Stimulated activated CD4-positive, alpha-beta T cell treated with anti-CD3 and anti-CD28 coated beads, Interleukin-12 subunit alpha, Interleukin-12 subunit beta, amount 100 ng/mL, for 4 hours (primary cell): ENCODE measurements at places on chromosomes 1 and 21.

DNA sequence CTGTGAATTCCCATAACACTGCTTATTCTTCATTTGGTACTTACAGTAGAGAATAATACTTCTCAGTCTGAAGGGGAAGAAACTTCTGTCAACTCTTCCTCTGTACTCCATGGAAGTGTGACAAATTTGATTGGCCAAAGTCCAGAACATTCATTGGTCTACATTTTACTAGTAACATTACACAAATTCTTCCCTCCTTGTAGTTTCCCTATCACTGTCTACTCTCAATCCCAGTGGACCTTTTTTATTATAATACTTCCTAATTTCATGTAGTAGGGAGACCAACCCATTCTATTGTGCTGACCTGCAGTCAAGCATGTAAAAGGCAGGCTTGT is 74.7 kb downstream of the ALG6 start:
- DNase-seq, result no peak

- DNase-seq, result no peak
Measured at GRCh38 chr1:112402682-112403643, 6.9 kb downstream of the CTTNBP2NL start.

- DNase-seq, result no peak
Measured at GRCh38 chr1:42282024-42282579, 52.9 kb downstream of the FOXJ3 start.

DNA sequence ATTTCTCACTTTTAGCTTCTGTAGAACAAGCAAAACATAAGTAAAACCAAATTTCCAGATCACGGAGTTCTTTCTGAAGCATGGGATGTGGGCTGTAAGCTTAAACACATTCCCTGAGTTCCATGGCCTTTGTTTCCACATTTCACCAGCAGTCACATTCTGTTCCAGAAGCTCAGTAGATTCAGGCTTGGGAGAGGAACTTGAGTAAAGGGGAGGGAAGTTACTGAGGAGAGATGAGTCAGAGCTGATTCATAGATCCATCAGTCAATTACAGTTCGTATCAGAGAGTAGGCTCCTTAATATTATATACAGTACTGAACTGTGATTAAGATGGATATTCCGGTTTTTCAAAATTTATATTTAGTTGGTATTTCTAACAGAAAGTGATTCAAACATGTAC is 614.3 kb downstream of the NCAM2 start:
- DNase-seq, result no peak

- no peak for DNase-seq
Measured at GRCh38 chr21:15279482-15279881, 214.7 kb upstream of the NRIP1 start.

- DNase-seq, result no peak
Measured at GRCh38 chr1:7561331-7561921, 209.7 kb upstream of the VAMP3 start.
